ENCODE measurements at places on chromosomes 7 and 10.

GRCh38 chr10:78950656-78951587 lies 117.8 kb upstream of the ZMIZ1 start:
- DNase-seq, result no peak

DNA sequence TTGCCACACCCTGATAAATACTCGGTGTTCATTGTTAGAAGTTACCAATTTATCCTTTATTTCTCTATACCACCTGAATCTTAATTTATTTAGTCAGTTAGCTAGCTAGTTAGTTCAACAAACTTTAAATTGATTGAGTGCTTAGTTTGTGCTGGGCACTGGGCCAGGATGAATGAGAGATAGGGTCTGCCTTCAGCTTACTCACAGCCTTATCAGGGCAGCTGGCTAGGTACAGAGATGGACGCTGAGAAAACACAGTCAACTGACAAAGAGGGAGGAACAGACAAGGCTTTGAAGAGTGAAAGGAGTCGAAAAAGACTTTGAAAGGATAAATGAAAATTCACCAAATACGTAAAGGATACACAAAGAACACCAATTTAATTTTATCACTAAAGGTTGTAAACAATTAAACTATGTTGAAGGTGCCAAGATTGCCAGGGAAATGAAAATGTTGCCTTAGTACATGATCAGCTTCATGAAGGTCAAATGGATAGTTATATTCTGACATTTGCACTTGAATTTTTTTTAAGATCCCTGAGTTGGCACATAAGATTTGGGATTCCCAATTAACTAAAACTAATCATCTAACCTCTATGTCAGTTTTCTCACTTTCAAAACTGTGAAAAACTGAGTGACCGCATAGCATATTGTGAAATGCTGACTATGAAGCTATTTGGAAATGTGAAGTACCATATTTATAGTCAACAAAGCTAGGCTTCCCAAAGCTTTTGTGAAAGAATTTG lies 2.1 kb downstream of the CAV2 start:
- DNase-seq, result no peak

DNA sequence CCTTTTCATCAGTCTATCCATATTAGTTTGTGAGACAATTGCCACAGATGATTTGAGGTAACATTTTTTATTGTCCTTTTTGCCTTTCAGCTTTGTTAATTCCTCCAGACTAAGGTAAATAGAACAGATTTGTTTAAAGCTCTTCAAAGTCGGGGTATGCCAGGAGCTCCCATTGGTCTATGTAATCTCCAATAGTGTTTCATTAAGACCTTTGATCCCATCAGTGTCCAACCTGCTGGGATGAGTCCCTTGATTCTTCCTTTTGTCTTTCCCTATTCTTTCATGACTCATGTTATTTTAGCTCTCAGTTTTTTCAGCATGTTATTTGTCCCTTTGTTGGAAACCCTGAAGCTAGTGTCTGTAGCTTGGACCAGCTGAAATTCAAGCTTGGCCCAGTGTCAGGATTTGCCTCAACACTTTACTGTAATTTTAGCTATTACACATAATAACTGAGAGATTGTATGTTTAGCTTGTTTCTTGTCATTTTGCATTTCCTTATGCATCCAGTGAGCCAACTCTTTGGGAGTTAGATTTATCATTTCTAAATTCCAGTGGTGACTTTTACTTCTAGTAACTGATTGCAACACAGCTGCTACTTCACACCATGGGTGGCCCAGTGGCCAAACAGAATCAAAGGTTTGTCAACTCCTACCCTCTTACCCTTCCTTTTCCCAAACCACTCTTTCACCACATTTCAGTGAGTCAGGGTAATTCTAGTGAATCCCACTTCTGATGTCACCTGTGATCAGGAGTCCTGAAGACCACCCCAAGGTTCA lies 15.3 kb downstream of the AGBL3 start:
- DNase-seq, result no peak

- peak; percentile 77 for DNase-seq
Observed at GRCh38 chr7:25857376-25858067, 294.5 kb upstream of the NFE2L3 start.

DNA sequence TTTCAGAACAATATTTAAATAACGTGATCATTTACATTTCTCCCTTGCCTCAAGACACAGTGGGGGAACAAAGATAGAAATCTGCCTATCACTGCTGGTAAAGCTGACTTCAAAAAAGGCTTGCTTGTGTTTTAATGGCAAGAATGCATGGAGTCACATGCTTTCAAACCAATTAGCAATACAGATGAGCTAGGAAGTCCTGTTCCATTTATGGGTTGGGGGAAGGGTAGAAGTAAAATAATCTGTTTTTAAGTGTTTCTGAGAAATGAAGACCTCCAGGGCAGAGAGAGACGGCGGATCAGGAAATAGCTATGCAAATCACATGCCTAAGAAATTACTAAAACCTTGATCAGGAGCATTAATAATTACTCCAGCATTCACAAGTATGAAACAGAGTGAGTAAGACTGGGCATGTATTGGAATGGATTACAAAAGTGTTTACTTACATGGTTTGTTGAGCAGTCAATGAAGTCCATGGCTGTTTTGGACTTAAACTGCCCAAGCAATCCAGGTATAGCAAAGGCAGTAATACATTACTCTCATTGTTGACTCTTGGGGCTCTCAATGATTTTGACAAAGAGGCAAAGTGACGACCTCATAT lies 142.0 kb downstream of the ARID5B start:
- no peak for DNase-seq

DNA sequence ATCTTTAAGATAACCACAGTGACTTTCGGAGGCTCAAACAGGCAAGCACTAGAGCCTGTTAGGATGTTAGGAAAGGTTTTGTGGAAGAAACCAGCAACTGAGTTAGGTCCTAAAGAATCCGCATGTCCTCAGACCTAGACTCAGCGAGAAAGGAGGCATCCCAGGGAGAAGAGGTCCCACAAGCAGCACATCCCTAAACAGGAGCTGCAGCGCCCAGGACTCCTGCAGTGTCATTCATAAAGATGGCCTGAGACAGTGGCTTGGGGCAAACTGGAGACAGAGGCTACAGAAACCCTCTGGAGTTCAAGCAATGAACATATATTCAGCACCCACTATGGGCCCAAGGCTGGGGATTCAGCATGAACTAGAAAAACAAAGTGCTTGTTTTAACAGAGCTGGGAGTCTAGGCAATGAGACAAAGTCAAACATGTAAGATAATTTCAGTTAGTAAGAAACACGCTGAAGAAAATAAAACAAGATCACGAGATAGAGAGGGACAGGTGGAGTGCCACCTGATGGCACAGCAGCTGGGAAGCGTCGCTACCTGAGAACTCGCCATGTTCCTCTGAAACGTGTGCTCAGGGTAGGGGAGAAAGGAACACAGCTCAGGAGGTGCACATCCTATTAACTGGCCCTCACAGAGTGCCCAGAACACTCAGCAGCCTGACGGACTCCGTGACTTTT lies 48.1 kb downstream of the PARD3 start:
- no peak for DNase-seq

DNA sequence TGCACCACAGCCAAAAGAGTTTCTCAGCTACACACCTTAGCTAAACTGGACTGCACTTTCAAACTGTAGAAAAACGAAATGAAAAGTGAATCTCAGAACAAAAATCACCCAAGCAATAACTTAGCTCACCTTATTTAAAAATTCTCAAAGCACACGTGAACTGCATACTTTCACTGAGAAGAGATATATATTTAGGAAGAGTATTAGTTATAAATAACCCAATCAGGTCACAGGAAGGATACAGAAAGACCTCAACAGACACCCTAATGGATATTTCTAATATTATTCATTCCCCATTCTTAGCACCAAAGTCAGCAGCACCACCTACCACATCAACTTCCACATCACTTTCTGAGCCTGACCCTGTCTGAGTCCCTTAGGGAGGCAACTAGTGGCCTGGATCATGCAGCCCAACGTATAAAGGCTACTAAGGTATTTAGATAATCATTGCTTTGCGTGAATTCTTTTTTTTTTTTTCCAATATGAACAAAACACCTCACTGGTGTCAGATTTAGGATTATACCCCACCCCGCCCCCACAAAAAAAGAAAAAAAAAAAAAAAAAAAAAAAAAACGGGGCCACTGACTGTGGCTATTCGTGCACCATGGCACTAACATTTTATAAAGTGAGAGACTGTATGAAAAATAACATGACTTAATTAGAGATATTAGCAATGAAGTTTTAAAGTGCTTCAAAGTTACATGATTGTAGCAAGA lies 2.6 kb downstream of the ABI1 start:
- DNase-seq, result no peak

GRCh38 chr10:78749898-78750297 lies 318.9 kb upstream of the ZMIZ1 start:
- no peak for DNase-seq

GRCh38 chr10:43293677-43294057 lies 26.8 kb upstream of the RASGEF1A start:
- no peak for DNase-seq

GRCh38 chr7:23863209-23863787 lies 153.3 kb downstream of the STK31 start:
- no peak for DNase-seq

DNA sequence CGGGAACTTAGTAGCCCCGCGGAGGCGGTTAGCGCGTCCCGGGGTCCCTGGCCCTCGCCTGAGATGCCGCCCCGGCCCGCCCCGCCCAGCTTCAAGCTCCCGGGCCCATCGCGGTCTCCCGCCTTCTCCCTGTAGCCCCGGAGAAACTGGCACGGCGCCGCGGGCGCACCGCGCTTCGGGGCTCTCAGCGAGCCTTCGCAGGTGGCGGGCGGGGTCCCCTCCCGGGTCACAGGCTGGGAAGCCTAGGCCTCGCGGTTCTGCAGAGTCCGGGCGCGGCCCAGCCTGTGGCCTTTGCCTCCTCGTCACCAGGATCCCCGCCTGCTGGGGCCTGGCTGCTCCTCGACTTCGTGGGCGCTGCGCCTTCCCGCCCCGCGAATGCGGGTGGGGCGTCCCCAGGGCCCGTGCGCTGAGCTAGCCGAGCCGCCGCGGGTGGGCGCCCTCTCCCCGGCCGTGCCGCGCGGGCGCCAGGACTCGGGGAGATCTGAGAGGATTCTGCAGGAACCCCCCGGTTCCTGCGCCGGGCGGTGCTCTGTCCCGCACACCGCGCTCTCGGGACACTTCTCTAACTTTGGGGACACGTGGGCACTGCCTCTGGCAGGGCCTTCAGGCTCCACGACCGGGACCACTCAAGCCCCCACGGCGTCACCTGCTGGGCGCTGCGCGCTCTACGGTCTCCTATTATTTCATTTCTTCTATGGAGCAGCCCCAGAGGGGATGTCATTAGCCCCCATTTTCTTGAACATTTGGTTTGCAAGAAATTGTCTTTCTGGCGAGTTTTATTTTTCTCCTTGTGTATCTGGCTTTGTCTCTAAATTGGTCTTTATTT lies 682 bp upstream of the RGS10 start:
- DNase-seq, result peak; percentile 61

DNA sequence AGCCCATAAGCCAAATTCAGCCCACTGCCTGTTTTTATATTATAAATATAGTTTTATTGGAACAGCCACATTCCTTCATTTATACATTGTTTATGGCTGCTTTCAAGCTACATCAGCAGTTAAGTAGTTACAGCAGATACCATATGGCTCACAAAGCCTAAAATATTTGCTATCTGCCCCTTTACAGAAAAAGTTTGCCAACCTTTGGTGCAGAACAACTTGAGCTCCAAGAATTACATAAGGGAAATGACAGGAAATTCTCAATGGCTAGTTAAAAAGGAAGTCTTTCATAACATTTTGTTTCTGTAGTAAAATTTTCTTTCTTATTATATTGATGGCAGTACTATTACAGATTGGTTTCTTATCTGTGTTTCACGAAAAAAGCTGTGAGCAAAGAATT lies 59.3 kb downstream of the COL28A1 start:
- no peak for DNase-seq

DNA sequence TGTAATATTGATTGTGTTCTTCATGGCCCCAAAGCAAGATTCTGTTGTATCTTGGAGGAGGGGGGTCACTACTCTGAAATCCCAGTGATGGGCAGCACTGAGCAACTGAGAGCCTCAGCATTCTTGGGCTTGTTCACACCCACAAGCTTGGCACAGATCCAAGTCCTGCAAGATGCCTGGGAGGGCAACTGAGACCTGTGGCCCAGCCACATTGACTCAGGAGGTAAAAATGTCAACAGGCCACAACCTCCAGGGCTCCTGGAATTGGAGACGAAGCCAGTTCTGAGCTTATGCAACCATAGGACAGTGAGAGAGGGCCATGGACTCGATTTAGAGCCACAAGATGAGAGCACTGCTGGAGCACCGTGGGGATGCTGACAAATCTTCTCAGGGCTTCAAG lies 3.1 kb upstream of the DOCK1 start:
- no peak for DNase-seq

Measured in H9 (cell line).